ENCODE measurements at places on chromosomes 13 and 19.

DNA sequence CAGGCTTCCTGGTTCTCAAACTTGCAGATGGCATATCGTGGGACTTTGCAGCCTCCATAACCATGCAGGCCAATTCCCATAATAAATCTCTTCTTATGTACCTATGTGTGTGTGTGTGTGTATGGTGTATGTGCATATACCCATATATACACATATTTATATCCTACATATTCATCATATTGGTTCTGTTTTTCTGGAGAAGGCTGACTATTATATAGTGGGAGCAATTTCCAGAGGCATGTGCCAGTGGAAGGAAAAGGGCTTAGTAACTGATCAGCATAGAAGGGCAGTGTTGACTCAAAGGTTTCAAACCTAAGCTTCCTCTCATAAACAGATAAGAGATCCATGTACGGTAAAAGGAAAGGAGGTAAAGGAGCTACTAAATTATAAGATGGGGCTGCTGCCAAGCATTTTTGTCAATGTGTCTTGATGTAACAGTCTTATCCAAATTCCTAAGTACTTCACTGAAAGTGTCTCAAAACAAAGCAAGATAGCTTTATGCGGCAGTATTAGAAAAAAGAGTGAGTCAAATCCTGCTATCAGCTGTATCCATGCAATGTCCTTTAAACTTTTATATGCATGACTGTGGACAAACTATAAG, 432.1 kb downstream of the TBC1D4 start:
- DNase-seq: no peak

DNA sequence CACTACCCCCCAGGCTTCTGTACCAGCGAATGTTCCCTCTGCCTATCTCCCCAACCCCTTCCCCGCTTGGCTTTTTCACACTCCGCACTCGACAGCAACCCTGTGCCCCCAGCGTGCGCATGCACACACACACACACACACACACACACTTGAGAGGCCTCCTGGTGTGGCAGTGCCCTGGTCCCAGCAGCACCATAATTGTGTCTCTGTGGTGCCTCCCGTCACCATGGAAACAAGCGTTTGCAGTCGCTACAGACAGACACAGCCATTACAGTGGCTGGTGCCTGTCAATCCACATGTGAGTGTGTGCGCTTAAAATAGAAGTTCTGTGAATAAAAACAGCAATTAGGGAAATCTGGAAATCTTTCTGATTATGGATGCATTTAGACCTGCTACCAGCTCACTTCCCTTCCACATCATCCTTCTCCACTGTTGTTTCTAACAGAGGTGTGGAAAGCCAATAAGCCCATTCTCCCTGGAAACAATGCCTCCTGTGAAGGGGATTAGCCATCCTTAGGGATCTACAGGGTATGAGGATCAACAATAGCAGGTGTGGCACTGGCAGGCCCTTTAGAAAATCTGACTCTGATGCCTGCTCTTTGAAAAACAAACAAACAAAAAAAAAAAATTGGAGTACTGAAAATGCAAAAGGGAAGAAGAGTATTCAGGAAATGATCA, 146.3 kb downstream of the DCLK1 start:
- no peak for DNase-seq

GRCh38 chr19:52566121-52566520, 4.0 kb upstream of the ZNF701 start:
- no peak for DNase-seq

DNA sequence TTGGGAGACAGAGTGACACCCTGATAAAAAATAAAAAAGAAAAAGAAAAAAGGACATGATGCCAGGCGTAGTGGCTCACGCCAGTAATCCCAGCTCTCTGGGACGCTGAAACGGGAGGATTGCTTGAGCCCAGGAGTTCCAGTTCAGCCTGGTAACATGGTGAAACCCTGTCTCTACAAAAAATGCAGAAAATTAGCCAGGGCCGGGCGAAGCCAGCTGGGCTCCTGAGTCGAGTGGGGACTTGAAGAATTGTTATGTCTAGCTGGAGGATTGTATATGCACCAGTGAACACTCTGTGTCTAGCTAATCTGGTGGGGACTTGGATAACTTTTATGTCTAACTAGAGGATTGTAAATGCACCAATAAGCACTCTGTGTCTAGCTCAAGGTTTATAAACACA, 32.3 kb downstream of the TMPRSS9 start:
- no peak for DNase-seq

DNA sequence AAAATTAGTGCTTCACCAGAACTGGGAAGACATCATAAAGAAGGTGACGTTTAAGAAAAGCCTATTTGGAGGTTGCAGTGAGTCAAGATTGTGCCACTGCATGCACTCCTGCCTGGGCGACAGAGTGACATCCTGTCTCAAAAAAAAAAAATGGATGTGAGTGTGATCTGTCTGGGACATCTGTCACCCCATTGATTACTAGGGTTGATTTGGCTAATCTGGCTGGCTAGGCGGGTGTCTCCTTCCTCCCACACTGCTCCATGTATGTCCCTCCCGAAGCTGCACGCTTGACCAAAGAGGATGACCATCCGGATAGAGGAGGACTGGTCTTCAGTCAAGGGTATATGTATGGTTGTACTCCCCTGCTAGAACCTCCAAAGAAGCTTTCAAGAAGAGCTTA, 2.6 kb downstream of the GTF2F2 start:
- DNase-seq: no peak

- DNase-seq: no peak
These were observed 5.8 kb downstream of the SLC39A3 start for GRCh38 chr19:2733930-2734588.

DNA sequence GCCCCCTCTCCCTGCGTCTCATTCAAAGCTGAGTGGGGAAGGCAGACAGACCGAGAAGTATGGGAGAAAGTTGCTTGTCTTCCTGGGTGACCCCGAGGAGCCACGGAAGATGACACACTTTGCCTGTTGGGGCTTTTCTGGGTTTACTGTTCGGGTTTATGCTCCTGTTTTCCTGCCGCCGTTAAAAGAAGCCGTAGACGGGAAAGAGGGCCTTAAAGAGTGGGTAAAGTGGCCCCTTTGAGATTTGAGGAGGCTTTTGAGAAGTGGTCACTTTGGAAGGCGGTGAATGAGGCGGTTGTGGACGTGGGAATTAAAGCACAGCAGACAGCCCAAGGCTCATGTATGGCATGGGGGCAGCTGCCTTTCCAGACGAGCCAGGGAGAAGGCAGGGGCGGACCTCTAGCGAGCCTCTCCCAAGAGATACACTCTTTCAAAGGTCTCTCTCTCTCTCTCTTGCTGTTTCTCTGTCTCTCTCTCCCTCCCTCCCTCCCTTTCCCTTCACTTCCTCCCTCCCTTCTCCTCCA, 493 bp upstream of the LHFPL6 start:
- DNase-seq: no peak

DNA sequence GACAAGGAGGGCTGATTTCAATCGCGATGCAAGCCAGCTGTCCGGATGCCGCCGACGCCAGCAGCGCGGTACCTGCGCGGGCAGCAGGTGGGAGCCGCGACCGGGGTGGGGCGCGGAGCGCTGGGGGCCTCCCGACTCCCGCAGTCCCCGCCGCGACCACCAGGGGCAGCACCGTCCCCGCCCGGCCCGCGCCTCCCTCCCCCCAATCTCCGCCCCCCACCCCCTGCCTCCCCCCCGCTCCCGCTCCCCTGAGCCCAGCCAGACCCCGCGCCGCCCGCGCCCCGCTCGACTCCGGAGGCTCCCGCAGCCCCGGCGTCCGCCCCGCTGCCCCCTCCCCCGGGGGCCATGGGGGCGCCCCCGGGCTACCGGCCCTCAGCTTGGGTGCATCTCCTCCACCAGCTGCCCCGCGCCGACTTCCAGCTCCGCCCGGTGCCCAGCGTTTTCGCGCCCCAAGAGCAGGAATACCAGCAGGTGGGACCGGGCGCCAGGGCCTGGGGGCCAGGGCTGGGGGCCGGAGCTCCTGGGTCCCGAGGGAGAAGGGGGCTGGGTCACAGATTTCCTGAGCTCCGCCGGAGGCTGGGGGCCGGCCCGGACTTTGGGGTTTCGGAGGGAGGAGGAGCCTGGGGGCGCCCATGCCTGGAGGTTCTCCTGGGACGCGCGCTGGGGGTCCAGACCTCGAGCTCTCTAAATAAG, at the start of gene TTYH1:
TSS of gene TTYH1 (plus strand) at position 257 of the 693 bp plus-strand sequence. CDS start at position 346, 89 bp downstream.
- no peak for DNase-seq

DNA sequence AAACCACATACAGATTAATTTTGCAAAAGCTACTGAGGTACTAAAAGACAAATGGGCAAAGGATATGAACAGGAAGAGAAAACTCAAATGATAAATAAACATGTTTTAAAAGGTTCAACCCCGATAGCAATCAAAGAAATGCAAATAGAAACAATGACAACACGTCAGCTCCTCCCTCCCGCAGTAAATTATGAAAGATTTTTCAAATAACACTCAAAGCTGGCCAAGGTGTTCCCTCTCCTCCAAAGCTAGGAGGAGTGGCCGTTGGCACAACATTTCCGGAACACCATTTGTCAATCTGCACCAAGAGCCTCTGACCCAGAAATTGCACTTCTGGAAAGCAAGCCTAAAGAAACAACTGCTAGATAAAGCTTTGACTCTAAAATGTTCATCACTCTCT, 28.3 kb downstream of the INSR start:
- no peak for DNase-seq

DNA sequence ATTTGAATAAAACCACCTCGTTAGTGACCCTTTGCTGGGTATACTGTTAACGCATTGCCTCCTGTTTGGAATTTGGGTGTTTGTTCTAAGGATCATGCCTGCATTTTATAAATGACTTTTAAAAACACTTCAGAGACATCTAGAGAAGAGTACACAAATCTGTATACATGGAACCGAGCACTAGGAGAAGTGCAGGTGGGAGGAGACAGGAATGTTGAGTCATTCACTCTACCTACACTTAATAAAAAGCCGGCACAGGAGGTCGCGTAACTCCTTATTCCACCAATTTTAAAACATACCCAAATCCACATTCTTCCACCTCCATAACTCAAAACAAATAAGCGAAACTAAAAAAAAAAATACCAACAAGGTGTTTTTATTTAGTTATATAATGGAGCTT, 48.6 kb downstream of the FGF9 start:
- no peak for DNase-seq

- no peak for DNase-seq
These were observed 68.1 kb upstream of the SOX21 start for GRCh38 chr13:94780421-94780820.

GRCh38 chr13:26541041-26541440, 16.4 kb upstream of the WASF3 start:
- no peak for DNase-seq

- no peak for DNase-seq
These were observed 1.8 kb downstream of the CCDC122 start for GRCh38 chr13:43877766-43878165.

- no peak for DNase-seq
These were observed 2.0 kb downstream of the KCTD15 start for GRCh38 chr19:33798681-33799111.

- no peak for DNase-seq
These were observed 26.1 kb upstream of the DOCK9 start for GRCh38 chr13:99003851-99004471.

- no peak for DNase-seq
These were observed 110.3 kb downstream of the NHLRC3 start for GRCh38 chr13:39148513-39148961.

- no peak for DNase-seq
These were observed 1.2 kb upstream of the LENG9 start for GRCh38 chr19:54464630-54465425.

- no peak for DNase-seq
These were observed 64.2 kb downstream of the TEX29 start for GRCh38 chr13:111384441-111385182.

GRCh38 chr19:3105641-3106508, 11.7 kb downstream of the GNA11 start:
- DNase-seq: no peak

DNA sequence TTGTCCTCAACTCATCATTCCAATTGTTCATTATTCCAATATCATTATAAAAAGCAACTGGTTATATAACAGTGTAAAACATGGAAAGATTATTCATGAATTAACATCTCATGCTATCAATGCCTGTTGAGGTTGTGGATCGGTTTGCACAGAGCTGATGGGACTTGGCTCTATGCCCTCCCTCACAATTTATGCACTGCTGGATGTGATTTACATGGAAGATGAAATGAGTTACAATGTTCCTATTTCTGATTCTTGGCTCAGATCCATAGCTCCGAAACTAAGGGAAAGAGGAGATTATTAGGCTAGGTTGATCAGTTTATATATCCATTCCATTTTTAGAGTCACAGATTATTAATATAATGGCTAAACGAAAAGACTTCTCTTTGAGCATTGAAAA, 38.6 kb downstream of the SCEL start:
- no peak for DNase-seq

DNA sequence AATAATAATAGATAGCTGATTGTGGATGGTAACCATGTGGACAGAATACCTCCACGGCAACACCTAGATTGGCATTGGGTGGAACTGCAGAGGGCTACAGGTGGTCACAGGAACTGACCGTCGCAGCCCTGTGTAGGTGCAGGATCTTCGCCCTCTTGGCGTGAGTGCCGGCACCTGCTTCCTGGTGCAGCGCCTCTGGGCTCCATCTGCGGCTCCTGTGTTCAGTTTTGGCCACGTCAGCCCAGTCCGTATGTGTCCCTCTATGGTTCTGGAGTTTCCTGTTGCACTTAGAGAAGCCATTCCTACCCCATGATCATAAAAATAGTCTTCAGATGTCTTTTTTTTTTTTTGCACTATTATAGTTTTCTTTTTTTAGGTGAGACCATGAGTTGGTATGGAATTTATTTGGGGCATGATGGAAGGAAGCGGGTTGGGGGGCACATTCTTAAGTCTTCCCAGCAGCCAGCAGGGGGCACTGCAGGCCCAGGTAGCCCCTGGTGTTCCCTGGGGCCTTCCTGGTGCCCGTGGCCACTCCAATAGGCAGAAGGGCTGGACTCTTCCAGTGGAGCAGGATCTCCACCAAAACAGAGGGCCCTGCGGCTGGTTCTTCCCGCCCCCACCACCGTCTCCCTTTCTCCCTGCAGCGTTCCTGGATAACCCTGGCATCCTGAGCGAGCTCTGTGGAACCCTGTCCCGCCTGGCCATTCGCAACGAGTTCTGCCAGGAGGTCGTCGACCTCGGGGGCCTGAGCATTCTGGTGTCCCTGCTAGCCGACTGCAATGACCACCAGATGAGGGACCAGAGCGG, 10.1 kb upstream of the SLC25A42 start:
- no peak for DNase-seq

DNA sequence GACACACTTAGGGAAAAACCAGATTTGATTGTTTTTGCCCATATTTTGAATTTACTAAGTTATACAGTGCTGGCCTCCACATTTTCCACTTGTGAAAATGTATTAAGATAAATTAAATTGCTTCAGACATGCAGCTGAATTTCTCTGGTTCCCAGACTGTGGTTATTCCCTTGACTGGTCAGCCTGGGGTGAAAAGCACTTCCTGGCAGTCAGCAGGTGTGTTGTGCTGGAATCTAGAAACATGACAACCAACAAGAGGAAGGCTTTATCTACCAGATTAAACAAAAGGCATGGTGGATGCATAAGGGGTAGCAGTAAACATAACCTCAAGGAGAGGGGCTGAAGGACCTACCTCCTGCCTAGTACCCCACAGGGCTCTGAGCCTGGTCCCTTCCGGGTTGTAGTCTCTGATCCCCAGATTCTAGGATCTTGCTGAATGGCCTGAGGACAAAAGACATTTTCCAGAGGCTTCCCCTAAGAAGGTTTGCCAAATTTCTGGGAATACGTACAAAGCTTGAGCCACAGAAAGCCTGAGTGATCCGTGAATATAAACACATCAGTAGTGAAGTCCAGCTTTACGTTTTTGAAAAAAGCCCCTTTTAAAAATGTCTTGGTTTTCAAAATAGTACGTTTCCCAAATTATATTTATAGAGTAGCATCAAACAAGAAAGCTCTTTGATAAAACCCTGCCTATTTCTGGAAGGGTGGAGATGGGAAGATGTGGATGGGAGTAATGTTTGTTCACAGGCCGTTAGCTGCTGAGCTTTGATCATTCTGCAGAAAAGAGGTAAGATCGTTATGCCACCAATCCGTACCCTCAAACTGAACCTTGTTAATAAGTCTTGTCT, 133.4 kb downstream of the LACC1 start:
- DNase-seq: no peak

Measured in activated CD8-positive, alpha-beta memory T cell treated with anti-CD3 and anti-CD28 coated beads for 4 hours (primary cell).